Naive thymus-derived CD4-positive, alpha-beta T cell (primary cell): ENCODE measurements at places on chromosomes 12 and 14. TPM values are rescaled to one million over a fixed set of nuclear protein-coding genes. Genes with fewer than 3 reads are reported as not detected.

Gene SLC16A7
- total RNA-seq: 57.5 TPM

Gene INSM2
- not detected for total RNA-seq

DNA sequence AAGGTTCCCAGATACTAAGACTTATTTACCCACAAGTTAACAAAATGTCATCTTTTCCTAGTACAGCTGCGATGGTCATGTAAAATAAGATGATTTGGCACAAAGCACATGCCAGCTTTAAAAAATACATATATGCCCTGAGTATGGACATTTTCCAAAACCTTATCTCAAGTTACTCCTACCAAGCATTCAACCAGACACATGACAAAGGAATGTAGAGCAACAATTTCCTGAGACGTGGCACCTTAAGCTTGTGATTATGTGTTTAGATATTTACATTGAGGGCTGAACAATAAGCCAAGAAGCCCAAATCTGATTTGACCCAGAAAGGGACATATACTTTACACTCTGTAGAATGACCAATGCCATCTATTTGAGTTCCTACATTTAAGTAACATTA lies 24.5 kb upstream of the OVCH1 start:
- no peaks in the 10 kb centered on the region for H3K27me3 ChIP-seq
- H3K36me3 ChIP-seq: no peaks in the 10 kb centered on the region
- no peaks in the 10 kb centered on the region for H3K4me1 ChIP-seq
- DNase-seq: no peak
- H3K27ac ChIP-seq: no peak overlapping the region

DNA sequence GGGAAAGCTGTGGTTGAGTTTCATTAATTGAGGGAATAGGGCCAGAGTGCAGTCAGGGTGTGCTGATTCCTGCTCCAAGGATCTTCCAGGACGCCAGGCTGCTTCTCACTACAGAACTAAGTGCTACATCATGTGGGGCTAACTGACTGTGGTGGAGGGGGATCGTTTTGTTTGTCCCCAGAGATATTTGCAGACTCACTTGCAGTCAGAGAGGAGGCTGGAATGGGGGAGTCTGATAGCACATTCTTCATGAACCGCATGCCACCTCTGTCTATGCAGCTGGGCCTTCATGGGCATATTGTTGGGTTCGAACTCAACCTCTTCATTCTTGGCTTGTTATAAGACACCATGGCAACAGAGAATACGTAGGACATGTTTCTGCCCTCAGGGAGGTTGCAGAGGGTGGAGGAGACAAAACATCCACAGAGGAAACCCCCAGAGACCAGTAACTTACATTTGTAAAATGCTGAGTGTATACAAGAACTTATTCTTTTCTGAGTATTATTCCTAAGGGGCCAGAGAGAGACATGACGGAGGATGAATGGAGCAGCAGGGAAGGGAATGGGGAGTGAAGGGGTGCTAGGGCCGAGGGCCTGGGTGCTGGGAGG lies 13.0 kb downstream of the KRT7 start:
- no peak overlapping the region for H3K27ac ChIP-seq
- H3K4me1 ChIP-seq: peaks cover 5% of the 10 kb centered on the region
- DNase-seq: no peak
- H3K36me3 ChIP-seq: no peaks in the 10 kb centered on the region
- H3K4me3 ChIP-seq: no peak overlapping the region

DNA sequence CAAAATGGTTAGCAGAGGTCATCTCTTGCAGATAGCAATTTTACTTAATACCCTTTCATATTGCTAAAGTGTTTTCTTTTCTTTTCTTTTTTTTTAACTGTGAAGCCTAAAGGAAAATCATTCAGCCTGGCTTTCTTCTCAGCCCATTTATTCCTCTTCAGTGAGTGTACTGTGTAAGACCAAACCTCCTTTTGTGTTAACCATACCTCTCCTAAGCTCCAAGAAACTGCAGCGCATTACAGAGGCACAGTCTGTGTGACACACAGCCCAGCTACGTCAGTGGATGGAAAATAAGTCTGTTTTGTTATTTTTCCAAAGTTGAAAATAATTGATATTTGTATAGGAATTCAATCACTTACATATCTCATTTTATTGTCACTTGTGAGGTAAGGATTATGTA lies 21.7 kb downstream of the DCAF5 start:
- no peak for DNase-seq
- H3K4me1 ChIP-seq: peaks cover 16% of the 10 kb centered on the region
- no peak overlapping the region for H3K27ac ChIP-seq
- no peaks in the 10 kb centered on the region for H3K36me3 ChIP-seq
- no peak overlapping the region for H3K4me3 ChIP-seq

DNA sequence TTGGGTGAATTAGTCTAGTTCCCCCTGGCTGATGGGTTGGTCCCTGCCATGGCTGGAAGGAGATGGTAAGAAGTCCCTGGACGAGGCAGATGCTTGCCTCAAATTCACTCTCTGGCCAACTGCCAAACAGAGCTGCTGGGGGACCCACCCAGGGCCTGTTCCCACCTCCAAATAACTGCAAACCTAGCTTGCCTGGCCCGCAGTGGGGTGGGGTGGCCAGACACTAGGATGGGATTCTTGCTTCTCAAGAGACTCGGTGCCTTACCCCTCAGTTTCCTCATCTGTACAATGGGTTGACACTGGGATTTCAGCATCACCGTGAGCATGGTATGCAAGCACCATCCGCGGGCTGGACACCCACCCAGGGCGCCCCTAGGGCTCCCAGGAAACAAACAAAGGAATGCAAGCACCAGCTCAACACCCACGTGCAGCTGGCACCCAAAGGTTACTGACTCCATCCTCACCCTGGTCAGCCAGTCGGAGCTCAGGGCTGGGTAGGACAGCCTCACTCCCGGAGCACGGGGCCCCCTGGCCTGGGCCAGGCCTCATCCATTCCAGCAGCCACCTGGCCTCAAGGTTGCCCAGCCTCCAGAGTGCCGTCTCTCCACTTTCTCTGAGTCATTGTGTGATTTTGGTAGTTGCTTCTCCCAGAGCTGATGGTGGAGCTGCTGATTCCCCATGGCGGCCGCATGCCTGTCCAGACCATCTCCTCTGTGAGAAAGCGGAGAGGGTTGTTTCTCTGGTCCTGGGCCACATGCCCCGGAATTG lies 205.2 kb upstream of the RTL1 start:
- H3K4me3 ChIP-seq: no peak overlapping the region
- H3K36me3 ChIP-seq: no peaks in the 10 kb centered on the region
- no peak overlapping the region for H3K27ac ChIP-seq
- no peaks in the 10 kb centered on the region for H3K27me3 ChIP-seq
